ENCODE measurements at places on chromosomes 11 and 22.

DNA sequence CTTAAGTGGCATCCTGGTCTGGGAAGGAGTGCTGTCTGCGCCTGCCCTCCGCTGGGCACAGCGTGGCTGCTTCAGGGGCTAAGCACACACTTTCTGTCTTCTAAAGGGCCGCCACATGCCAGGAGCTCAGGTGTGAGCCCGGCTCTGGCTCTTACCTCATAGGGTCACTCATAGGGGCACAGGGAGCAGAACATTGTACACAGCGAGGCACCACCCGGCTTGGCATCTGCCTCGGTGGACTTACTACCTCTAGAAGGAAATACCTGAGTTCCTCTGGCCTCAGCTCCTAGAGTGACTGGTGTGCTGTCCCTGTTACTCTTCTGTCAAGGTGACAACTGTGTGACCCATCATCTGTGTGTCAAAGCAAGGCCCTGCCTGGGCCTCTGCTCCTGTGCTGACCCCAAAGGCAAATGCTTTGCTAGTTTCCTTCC lies 13.4 kb downstream of the NEAT1 start:
- DNase-seq, result no peak

DNA sequence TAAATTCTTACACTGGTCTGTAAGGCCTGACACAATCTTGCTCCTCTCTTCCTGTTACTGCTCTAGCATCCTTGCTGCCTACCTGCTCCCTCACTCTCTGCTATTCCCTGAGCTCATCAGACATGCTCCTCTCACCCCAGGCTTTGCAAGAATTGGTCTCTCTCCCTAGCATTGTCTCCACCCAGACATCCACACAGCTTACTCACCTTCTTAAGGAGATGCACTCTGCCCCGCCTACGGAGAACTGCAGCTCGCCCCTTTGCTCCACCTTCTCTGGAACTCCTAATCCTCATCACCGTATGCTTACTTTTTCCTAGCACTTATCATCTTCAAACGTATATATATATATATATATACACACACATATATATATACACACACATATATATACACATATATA lies 23.3 kb upstream of the TMPRSS5 start:
- no peak for DNase-seq

DNA sequence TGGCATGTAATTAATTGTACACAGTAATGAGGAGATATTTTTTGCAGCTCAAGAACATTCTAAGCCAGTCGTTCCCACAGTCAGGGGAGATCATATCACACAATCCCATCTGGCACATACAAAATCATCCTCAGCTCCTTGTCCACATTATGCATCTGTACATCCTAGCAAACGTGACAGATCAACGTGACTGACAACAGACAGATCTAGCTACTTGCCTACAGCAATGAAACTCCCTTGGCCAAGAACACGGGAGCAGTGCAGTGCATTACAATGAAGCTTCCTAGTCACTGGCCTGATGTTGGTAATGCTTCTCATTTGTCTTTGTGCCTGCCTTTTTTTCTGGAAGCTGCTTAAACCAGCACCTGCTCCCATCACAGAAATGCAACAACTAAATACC lies 24.5 kb upstream of the GUCY1A2 start:
- DNase-seq, result no peak

- no peak for DNase-seq
Measured at GRCh38 chr11:695288-695537, 191 bp upstream of the DEAF1 start.

DNA sequence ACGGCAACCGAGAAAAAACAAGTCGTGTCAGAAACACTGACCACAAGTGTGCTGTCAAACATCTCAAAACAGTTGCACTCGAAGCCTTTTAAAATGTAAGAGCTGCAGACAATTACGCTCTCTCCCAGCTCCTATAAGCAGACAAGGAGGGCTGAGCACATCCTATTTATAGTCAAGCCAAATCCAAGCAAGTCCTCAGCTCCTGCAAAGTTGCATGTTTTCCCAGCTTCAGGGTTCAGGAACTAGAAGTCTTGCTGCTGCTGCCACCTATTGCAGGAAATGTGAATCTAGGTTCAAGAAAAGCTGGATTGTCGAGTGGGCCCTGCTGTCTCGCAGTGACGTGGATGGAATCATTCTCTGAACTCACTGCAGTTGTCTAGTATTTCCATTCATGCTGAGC lies 15.5 kb downstream of the EFCAB6 start:
- no peak for DNase-seq

GRCh38 chr11:118287006-118287405 lies 17.5 kb upstream of the CD3E start:
- DNase-seq, result no peak

GRCh38 chr11:1217151-1217550 lies 5.7 kb upstream of the MUC5B start:
- no peak for DNase-seq

DNA sequence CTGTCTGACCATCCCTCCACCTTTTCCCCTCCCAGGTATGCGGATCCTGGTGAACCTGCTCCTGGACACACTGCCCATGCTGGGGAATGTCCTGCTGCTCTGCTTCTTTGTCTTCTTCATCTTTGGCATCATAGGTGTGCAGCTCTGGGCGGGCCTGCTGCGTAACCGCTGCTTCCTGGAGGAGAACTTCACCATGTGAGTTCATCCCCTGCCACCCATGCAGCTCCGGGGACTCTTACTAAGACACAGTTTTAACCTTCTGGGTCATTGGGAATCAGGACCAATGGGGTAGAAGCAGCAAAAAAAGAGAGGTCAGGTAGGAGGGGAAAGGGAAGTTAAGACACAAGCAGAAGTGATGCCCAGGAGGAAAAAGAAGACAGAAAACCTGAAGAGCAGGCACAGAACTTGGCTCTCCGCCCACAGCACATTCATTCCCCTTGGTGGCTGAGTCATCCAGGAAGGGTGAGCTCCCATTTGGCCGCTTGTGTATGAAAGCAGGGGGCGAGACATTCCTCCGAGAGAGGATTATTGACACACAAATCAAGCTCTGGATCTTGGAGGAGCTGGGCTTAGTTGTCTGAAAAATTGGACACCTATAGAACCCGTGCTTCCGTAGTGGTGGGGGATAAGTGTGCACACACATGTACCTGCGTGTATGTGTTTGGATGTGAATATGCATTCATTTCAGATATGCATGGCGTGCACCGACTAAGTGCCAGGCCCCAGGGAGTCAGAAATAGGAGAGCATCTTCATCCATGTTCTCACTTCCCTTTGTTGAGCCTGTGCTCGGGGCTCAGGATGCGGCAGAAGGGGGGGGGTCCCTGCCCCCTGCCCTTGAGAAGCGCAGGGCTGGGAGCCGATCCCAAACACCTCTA lies 64.2 kb downstream of the CACNA1I start:
- no peak for DNase-seq

GRCh38 chr11:96306071-96306470 lies 36.9 kb downstream of the MAML2 start:
- no peak for DNase-seq

- DNase-seq, result no peak
Measured at GRCh38 chr11:14059491-14059890, 97.0 kb downstream of the SPON1 start.

DNA sequence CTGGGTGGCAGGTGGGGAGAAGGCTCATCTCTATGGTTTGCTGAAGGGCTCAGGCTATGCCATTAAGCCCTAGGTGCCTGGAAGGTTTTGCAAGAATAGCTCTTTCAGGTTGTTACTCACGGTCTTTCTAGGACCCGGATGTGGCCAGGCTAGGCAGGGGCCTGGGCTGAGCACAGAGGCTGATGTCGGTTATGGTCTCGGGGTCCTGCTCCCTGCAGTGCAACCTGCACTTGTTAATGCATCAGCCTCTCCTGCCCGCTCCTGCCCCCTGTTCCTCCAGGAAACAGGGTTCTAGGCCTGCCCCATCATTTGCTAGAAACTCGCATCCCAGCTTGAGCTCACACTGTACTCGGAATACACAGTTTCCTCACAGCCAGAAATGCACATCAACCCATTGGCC lies 79.1 kb upstream of the SLC22A12 start:
- no peak for DNase-seq

GRCh38 chr11:23370580-23371275 lies 510.5 kb upstream of the CCDC179 start:
- no peak for DNase-seq

GRCh38 chr11:104254347-104254746 lies 90.4 kb upstream of the PDGFD start:
- DNase-seq, result no peak

DNA sequence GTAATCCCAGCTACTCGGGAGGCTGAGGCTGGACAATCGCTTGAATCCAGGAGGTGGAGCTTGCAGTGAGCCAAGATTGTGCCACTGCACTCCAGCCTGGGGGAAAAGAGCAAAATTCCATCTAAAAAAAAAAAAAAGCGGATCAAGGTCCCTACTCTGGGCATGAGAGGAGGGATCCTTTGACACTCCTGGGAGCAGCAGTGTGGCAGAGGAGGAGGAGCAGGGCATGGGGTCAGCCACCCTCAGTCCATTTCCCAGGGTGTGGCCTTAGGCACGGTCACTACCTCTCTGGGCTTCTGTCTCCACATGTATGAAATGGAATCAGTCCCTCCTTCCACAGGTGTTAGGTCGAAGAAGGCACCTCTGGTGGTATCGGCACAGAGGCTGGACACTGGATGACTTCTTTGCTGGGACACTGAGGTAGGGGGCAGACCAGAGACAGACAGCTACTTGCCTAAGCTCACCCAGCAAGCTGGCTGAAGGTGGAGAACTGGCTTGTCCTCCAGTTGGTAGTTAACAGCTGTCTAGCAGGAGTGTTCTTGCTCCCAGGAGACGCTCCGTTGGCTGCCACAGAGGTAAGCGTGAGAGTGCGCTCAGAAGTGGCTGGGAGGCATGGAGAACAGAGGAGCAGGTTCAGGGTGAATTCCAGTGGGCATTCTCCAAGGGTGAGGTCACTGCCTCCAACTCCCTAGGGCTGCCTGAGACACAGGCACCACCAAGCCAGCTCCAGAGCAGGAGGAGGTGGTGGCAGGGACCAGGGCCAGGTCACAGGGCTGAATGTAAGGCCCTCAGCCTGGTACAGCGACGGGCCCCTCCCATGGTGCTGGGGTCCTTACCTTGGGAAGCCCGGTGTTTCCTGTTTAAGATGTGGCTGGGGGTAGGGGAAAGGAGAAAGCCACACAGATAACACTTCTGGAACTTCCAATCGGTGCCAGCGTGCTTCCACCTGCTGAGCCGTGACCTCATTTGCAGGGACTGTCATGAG lies 19.5 kb downstream of the TXN2 start:
- DNase-seq, result no peak

GRCh38 chr22:36467946-36468345 lies 13.5 kb downstream of the TXN2 start:
- no peak for DNase-seq

- DNase-seq, result no peak
Measured at GRCh38 chr11:12329169-12329568, 48.2 kb upstream of the PARVA start.

DNA sequence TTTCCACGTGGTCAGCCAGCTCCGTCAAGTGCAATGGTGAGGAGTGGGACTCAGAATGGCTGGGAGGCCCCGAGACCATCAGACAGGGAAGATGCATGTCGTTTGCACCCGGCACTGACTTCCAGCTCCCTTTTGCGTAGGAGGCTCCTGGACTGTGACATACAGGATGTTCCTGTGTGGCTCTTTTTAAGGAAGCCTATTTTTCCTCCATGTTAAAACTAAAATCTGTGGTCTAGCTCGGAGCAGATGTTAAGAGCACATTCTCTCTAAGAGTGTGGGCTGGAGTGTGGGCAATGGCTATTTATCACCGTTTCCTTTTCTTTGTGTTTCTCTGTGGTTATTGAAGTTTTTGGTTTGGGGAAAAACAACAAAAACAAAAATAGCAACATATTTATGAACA lies 40.9 kb upstream of the AMPD3 start:
- DNase-seq, result no peak

- no peak for DNase-seq
Measured at GRCh38 chr11:10113852-10114251, 180.2 kb downstream of the SBF2 start.

DNA sequence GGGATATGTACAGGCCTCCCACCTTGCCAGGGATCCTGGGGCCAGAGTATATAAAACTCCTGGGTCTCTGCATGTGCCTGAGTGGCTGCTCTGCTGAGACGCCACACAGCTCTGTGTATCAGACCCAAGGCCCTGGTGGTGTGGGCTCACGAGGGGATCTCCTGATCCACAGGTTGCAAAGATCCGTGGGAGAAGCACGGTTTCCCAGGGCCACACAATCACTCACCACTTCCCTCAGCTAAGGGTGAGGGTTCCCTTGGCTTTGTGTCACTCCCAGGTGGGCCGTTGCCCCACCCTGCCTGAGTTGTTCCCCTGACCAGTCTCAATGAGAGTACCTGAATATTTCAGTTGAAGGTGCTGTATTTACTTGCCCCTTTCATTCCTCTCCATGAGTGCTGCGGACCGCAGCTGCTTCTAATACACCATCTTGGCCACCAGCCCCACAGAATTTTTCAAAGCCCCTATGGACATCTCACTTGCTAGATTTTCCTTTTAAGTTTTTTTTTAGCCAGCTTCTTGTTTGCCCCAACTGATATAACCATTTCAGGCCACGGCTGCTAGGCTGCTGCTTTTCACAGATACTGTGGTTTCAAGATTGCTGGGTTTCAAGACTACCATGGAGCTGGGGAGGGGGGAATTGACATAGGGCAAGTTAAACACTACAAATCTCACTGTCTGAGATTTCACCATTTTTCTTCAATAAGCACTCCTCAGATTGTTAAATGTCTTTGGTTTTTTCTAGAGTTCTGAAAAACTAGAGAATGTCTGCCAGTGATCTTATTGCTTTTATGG lies 13.7 kb upstream of the DEPDC7 start:
- no peak for DNase-seq

GRCh38 chr22:33746501-33746928 lies 173.8 kb downstream of the LARGE1 start:
- no peak for DNase-seq

- DNase-seq, result peak; percentile 88
Measured at GRCh38 chr11:60985991-60986915, 14.8 kb downstream of the CD6 start.

DNA sequence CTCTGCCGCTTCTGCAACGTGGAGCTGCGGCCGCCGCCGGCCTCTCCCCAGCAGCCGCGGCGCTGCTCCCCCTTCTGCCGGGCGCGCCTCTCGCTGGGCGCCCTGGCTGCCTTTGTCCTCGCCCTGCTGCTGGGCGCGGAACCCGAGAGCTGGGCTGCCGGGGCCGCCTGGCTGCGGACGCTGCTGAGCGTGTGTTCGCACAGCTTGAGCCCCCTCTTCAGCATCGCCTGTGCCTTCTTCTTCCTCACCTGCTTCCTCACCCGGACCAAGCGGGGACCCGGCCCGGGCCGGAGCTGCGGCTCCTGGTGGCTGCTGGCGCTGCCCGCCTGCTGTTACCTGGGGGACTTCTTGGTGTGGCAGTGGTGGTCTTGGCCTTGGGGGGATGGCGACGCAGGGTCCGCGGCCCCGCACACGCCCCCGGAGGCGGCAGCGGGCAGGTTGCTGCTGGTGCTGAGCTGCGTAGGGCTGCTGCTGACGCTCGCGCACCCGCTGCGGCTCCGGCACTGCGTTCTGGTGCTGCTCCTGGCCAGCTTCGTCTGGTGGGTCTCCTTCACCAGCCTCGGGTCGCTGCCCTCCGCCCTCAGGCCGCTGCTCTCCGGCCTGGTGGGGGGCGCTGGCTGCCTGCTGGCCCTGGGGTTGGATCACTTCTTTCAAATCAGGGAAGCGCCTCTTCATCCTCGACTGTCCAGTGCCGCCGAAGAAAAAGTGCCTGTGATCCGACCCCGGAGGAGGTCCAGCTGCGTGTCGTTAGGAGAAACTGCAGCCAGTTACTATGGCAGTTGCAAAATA lies 816 bp downstream of the PDE3B start:
- peak; percentile 36 for DNase-seq

Measured in CD4-positive, alpha-beta T cell (primary cell).